Cardiac atrium fibroblast (primary cell): ENCODE measurements at places on chromosomes 7 and 10. TPM values are rescaled to one million over a fixed set of nuclear protein-coding genes. Genes with fewer than 3 reads are reported as not detected.

Gene COL1A2
- 6,692 and 7,749 TPM in 2 replicates for total RNA-seq

Gene IGFBP3
- 290 and 686 TPM in 2 replicates for total RNA-seq

Gene OPN1SW
- not detected in 2 replicates for total RNA-seq

Gene FOXI2
- total RNA-seq: not detected in 2 replicates

Gene MYOF
- 117 and 125 TPM in 2 replicates for total RNA-seq

Gene POT1
- total RNA-seq: 18.6 and 21.5 TPM in 2 replicates

Gene GIMAP2
- total RNA-seq: 0.81 and 5.2 TPM in 2 replicates

Gene PAX4
- not detected in 2 replicates for total RNA-seq

Gene LIPN
- total RNA-seq: not detected in 2 replicates

Gene ENTPD1
- 5.8 and 6.5 TPM in 2 replicates for total RNA-seq

Gene SAMD9L
- 6.0 and 7.6 TPM in 2 replicates for total RNA-seq

Gene LMOD2
- not detected in 2 replicates for total RNA-seq

Gene BAZ1B
- 24.2 and 33.5 TPM in 2 replicates for total RNA-seq

Gene MRPS24
- total RNA-seq: 91.7 and 98.7 TPM in 2 replicates

Gene NAT16
- not detected in 2 replicates for total RNA-seq

Gene CREB5
- 0.90 and 1.1 TPM in 2 replicates for total RNA-seq

Gene CRYGN
- total RNA-seq: not detected in 2 replicates

Gene SLC26A3
- total RNA-seq: not detected in 2 replicates

Gene PDE6C
- total RNA-seq: not detected in 2 replicates

Gene CYP17A1
- total RNA-seq: not detected in 2 replicates

Gene FAM25C
- total RNA-seq: not detected in 2 replicates

Gene OR2A12
- not detected in 2 replicates for total RNA-seq

Gene GOLGA7B
- total RNA-seq: not detected in 2 replicates

Gene NCF1
- total RNA-seq: 0.32 TPM in 1 of 2 replicates, not detected in the other

Gene CAMK1D
- 1.6 and 2.9 TPM in 2 replicates for total RNA-seq

Gene TSPAN13
- total RNA-seq: 11.4 and 16.0 TPM in 2 replicates

Gene ADARB2
- not detected in 2 replicates for total RNA-seq

Gene HPSE2
- not detected in 2 replicates for total RNA-seq

Gene LEP
- under 0.01 and 0.16 TPM in 2 replicates for total RNA-seq

Gene TSPAN15
- 6.0 and 7.4 TPM in 2 replicates for total RNA-seq

Gene MACC1
- total RNA-seq: 0.18 and 0.32 TPM in 2 replicates

Gene BBIP1
- total RNA-seq: 22.8 and 39.0 TPM in 2 replicates

Gene RNF32
- total RNA-seq: not detected in 2 replicates

Gene TMEM168
- total RNA-seq: 10.7 and 14.6 TPM in 2 replicates

Gene LSM5
- total RNA-seq: 12.8 and 35.7 TPM in 2 replicates
